ENCODE measurements at places on chromosomes 6 and 20.

GRCh38 chr6:75422024-75422639, 71.5 kb downstream of the FILIP1 start:
- no peak for DNase-seq

- DNase-seq = no peak
Measured at GRCh38 chr20:44302026-44302669, 8.9 kb downstream of the FITM2 start.

DNA sequence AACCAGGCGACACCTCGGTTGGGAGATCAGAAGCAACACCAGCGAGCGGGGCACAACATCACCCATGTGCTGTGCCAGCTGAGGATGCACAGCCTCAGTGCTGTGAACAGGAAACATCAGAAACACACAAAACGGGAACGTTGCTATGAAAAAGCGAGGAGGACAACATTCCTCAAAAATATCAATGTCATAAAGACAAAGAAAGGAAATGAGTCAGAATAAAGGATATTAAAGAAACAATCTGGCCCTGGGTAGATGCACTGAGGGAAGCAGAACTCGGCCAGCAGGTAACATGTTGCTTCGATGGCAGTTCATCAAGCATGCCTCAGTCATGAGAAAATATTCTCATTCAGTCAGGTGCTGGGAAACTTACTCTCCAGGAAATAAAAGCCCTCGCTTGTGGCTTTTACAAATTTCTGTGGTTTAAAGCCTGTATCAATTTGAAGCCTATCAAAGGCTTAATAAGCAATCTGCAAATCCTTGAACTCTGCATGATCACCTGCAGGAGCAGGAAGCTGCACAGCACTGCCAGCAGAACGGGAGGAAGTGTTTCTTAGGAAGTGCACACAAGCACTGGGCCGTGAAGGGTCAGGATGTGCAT, 77.5 kb downstream of the GINS1 start:
- no peak for DNase-seq

DNA sequence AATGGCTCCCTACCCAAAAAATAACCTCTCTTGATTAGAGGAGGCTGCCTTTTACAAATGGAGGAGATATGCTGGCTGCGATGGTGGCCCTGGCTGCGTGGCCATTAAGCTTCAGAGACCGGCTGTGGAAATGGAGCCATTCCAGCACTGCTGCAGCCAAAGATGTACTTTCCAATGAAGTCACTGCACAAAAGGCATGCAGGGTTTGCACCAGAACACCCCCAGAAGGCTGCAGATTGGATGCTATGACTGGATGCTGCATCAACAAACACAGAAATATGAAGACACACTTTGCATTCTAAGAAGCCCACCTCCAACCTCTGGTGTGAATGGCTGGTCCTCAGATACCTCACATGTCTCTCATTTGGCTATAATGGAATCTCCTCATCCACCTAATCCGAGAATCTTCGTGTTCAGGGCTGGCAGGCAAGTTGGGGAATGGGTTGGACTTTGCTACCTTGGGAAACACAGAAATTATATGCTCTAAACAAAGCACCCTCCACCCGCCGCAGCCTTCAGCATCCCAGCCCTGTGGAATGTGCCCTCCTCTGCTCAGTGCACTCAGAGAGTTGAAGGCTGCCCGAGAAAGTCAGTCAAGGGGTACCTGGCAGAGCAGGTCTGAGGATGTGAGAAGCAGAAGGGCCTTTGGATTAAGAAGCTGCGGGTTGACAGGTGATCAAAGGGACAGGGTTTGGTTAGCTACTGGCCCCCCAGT, 35.3 kb downstream of the APCDD1L start:
- DNase-seq = no peak

GRCh38 chr6:105522626-105523322, 119.9 kb upstream of the PREP start:
- DNase-seq = no peak

DNA sequence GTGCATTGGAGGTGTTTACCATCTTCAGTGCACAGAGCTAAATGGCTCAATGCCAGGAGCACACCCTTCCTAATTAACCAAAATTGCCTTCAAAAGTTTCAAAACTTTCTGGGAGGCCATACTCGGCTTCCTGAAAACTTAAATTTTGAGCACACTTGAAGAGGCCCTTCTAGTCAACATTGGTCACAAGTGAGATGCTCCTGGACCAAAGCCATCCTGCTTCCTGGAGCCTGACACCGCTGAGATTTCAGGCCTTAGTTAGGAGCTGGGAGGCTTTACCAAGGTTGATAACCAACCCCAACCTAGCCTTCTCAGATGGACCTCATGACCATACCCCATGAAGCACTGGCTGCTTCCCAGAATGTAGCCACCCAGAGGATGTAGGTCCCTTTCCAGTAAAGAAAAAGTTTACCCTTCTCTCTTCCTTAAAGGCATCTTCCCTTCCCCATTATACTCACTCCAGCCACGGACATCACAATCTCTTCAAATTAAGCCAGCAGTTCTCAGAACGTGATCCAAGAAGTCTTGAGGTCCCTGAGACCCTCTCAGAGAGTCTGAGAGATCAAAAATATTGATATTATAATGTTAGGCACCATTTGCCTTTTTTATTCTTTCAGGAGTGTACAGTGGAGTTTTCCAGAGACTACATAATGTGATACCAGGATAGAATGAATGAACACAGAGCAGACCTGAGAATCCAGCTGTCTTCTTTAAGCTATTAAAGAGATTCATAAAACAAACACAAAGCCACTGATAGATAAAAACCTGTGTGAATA, 32.8 kb upstream of the SPTLC3 start:
- no peak for DNase-seq

Measured in CD4-positive, alpha-beta T cell treated with Interferon alpha-2 for 1 hour (primary cell).